ENCODE measurements at places on chromosomes 6 and 20. TPM values are rescaled to one million over a fixed set of nuclear protein-coding genes. Genes with fewer than 3 reads are reported as not detected.

DNA sequence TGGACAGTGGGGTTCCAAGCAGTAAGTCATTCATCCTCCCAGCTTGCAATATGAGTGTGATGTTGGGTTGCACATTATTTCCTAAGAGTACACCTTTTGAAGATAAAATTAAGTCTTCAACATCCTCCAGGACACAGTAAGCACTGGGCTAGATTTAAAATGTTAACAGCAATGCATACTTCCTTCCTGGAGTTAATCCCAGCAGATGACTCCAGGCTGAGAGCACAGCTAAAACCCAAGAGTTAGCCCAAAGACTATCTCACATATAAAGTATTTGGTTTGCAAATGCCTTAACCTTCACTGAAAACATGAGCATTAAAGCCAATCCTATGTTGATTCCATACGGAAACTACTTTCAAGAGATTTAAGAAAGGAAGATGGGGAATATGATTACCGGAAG, 69.2 kb downstream of the SLC23A2 start:
- DNase-seq, result no peak

- DNase-seq, result no peak
Measured at GRCh38 chr6:76518443-76518842, 446.0 kb upstream of the IMPG1 start.

GRCh38 chr20:11372876-11373790, 544.6 kb upstream of the BTBD3 start:
- peak; percentile 11 for DNase-seq

GRCh38 chr20:50085481-50086365, 27.2 kb downstream of the UBE2V1 start:
- DNase-seq, result peak; percentile 60

GRCh38 chr6:117483004-117483644, 650 bp downstream of the DCBLD1 start:
- DNase-seq, result peak; percentile 67

DNA sequence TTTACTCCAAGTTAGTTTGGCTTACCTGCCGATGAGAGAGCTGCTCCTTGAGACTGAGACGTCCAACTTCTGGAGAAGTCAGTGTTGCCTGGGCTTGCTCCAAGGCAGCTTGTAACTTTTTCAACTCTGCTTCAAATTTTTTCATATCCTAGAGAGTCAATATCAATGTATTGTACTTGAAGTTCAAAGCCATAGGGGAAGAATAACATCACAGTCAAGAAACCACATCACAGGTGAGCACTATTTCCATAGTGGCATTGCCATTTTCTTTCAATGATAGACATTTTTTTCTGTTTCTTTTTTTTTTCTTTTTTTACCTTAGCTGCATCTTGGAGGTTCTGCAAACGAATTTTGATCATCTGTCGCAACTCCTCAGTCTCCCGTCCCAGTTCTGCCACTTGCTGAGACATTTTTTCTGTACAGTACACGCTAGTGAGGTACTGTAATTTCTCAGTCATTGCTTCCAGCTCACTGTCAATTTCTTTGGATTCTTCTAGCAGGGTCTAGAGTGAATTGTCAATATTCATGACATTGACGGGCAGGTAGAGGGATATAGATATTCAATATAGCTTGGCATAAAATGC, 326.7 kb downstream of the SYNE1 start:
- no peak for DNase-seq

- DNase-seq, result no peak
Measured at GRCh38 chr6:133977983-133978895, 25.2 kb downstream of the TBPL1 start.

DNA sequence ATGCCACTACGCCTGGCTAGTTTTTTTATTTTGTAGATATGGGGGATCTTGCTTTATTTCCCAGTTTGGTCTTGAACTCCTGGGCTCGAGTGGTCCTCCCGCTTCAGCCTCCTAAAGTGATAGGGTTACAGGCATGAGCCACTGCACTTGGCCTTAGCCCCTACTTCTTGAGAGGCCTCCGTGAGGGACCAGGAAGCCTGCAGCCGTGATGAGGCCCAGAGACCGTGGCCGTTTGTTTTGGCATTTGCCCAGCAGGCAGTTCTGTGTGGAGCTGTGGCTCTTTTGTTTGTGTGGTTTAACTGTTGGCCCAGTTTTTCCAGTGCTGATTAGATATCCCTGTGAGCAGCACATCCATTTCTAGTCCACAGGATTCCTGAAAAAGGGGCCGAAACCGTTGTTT, 39.8 kb downstream of the SRSF3 start:
- peak; percentile 96 for DNase-seq

DNA sequence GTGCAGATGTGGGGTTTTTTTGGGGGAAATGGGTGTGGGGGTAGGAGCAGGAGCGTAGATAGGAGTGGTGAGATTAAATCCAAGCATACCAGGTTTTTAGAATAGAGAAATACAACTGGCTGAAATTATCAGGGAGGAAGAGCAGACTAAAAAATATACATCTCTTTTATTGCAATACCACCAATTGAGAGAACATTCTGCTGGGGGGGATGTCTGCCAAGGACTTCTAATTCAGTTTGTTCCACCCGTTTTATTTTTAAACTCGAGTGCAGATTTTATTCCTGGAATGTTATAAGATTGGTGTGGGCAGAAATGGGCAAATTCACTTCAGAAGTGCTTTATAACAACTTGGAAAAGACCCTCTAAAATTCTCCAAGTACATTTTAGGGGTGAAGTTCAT, 192.7 kb downstream of the GMPR start:
- no peak for DNase-seq

- DNase-seq, result no peak
Measured at GRCh38 chr6:38306931-38307330, 332.8 kb downstream of the BTBD9 start.

- no peak for DNase-seq
Measured at GRCh38 chr20:45813006-45813340, 529 bp downstream of the UBE2C start.

GRCh38 chr6:142942805-142943227, 2.2 kb downstream of the HIVEP2 start:
- DNase-seq, result peak; percentile 28

DNA sequence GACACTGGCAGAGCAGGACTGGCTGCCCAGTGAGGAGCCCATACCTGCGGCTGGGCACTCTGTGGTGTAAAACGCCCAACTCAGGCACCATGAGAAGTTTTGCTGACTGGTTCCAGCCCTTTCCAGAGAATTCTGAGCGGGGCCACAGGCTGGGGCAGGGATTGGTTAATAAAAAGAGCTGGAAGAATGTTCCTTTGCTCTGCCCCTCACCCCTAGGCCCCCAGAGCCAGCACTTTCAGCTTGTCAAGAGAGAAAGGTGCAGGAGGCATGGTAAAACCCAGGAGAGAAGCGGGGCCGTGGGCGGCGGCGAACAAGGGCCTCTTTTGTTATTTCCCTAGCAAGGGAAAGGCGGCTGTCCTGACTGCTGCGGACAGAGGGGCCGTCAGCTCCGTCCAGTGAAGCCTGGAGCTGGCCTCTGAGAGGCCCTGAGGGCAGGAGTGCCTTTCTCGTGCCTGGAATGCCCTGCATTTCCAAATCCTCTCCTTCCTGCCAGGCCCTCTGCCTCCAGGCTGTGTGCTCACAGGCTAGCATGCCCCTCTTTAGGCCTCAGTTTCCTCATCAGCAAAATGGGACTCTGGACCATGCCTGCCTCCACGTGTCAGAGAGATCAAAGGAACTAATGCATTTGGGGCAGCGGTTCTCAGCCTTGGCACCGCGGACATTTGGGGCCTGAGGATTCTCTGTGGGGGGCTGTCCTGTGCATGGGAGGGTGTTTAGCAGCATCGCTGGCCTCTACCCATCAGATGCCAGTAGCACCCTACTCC, 12.9 kb downstream of the SLC13A3 start:
- no peak for DNase-seq

DNA sequence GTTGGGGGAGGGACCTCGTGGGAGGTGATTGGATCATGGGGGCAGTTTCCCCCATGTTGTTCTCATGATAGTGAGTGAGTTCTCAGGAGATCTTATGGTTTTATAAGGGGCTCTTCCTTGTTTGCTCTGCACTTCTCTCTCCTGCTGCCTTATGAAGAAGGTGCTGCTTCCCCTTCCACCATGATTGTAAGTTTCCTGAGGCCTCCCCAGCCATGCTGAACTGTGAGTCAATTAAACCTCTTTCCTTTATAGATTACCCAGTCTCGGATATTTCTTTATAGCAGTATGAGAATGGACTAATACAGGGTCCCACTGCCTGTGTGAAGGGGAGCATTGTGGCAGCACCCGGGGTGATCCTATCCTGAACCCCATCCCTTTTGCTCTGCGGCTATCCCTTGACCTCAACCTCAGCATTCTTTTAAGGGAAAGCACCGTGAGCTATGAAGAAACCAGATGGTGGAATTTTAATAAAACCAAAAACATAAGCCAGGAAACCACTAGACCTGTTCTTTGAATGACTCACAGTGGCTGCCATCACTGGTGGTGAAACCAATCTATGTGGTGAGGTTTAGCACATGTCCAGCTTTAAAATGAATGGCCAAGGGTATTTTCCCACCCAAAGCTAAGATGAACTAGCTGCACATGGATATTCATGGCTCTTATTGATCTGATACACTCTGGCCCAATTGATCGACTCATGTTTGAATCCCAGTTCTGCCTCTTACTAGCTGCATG, 62.2 kb downstream of the ZDHHC14 start:
- DNase-seq, result peak; percentile 91

DNA sequence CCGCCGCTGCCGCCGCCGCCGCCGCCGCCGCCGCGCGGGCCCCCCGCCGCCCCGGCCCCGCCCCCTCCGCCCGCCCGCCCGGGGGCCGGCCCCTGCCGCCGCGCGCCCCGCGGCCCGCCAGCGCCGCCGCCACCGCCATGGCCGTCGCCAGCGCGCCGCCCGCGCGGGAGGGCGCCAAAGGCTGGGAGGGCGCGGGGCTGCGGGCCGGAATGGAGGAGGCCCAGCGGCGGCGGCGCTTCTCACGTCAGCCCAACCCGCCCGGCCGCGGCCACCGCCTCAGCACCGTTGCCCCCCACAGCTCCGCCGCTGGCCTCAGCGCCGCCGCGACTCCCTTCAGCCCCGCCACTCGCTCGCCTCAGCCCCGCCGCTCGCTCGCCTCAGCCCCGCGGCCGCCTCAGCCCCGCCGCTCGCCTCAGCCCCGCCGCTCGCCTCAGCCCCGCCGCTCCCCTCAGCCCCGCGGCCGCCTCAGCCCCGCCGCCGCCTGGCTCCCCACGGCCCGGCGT, 258 bp downstream of the PHF10 start:
- peak; percentile 67 for DNase-seq

GRCh38 chr20:25750765-25751696, 54.4 kb upstream of the ZNF337 start:
- peak; percentile 62 for DNase-seq

DNA sequence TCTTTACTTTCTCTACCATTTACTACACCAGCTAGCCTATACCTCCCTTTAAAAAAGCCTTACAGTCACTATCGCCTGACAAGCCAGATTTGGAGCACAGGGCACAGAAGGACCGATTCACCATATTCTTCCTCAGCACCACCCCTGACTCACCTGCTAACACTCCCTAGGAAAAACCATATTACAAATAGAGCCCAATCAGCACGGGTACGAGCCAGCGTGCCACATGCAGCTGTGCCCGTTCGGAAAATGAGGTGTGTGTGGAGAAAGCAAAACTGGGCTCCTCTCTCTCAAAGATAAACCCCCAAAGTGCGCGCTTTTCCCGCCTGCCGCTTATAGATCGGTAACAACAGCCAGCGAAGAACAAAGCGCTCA, 1.2 kb downstream of the SYNCRIP start:
- DNase-seq, result peak; percentile 50

- peak; percentile 46 for DNase-seq
Measured at GRCh38 chr6:83536034-83536646, 23.8 kb downstream of the PRSS35 start.

Gene BEND6
- total RNA-seq, result 9.0 TPM

Gene PRDM13
- total RNA-seq, result 3.4 TPM

Gene SIM1
- total RNA-seq, result 0.51 TPM

Gene HNF4A
- not detected for total RNA-seq

Gene SH3BGRL2
- total RNA-seq, result 13.2 TPM

Gene ZDHHC14
- 6.5 TPM for total RNA-seq

Gene PSORS1C2
- not detected for total RNA-seq

Gene FOXF2
- total RNA-seq, result 2.7 TPM

Data from Daoy (cell line).